SIG-M5 (cell line): ENCODE measurements at places on chromosomes 5 and 9.

GRCh38 chr9:81885602-81886001 lies 42.6 kb upstream of the SPATA31D4 start:
- no peak for DNase-seq

DNA sequence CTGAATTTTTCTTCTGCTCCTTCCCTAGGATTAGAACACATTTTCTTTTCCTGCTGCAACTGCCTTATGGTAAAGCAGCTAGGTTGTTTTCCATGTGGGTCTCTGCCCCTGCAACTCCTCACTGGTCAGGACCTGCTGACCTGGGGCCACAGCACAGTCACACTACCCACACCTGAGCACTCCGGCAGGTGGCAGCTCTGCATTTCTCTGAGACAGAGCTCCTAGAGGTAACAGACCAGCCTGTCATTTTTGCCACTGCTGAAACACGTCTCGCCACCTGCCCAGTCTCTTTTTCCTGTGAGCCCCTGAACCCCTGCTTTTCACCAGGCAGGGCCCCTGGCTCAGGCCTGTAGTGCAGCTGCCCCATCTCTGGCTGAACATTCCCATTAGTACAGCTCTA lies 609.6 kb downstream of the HINT1 start:
- DNase-seq = no peak

DNA sequence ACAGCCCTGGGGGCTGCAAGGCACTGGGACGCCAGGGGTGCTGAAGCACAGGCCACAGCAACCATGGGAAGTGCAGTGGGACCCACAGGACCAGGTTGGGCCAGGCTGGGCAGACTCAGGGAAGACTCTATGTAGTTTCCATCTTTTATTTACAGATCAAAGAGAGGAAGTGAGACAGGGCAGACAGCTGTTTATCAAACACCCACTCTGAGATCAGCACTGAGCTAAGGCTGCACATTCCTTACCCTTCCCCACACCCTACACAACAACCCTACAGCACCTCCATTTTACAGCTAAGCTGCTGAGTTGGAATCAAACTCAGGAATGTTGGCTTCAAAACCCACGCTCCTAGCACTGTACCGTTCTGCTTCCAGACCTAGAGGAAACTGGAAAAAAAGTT lies 19.8 kb downstream of the BARHL1 start:
- no peak for DNase-seq

DNA sequence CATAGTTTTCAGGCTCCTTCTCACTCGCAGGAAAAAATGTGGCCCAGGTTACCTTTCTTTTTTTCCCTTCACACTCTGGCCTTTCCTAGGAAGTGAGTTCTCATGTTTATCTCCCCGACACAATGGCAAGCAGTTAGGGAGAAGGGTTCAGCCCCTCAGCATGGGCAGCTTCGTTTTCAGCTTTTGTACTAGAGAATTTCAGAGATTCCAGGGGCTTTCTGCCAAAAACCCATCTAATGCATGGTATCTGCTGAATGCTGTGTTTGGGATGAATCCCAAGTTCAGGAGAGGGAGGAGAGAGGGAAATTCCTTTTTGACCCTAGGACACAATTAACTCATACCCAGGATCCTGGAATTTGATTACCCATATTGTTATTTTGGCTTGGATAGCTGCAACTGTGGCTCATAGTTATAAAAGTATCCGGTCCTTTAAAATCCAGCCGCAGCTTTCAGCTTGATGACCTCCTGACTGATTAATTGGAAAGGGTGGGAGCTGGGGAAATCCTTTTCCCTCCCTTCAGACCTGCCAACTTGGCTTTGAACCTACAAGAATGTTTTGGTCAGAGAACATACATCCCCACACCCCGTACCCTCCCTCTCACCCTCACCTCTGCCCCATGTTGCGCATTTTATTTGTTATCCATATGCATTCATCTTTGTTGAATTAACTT lies 78.4 kb downstream of the TMEM252 start:
- no peak for DNase-seq

DNA sequence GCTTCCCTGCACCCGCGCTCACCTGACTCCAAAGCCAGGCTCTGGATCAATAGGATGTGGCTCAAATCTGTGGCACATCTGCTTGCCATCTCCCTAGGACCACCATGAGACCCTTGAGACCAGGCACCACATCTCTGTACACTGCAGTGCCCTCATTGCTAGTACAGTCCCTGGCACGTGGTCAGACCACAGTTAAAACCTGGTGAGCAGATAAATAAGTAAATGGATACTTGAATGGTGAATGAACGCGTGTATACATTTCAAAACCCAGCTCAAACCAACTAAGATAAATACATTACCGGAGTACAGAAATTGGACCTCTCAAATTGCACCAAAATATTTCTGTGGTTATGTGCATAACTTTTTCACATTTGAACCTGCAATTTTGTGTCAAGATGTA lies 221.2 kb upstream of the IRX4 start:
- DNase-seq = no peak

DNA sequence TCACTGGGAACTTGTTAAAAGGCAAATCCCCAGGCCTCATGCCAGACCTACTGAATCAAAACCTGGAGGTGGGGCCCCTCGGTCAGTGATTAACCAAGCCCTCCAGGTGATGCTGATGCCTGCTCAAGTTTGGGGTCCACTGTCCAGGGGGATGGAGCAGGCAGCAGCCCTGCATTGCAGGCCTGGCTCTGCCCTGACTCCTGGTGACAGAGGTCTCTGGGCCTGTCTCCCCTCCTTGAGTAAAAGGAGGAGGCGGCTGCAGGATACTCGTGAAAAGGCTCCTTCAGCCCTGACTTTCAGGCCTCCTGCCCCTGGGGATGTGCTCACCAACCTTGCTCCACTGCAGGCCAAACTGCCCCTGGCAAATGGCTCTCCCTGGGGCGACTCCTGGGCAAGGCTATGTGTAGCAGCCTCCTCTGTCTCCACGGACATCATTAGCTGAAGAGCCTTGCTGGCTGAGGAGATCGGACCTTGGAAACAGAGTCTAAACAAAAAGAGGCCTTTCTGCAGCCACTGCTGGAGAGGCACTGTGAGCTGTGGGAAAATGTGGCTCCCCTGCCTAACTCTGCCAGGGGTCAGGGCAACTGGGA lies 134.8 kb upstream of the ALDH1B1 start:
- DNase-seq = no peak

GRCh38 chr5:75054134-75054930 lies 2.0 kb upstream of the GCNT4 start:
- DNase-seq = no peak

DNA sequence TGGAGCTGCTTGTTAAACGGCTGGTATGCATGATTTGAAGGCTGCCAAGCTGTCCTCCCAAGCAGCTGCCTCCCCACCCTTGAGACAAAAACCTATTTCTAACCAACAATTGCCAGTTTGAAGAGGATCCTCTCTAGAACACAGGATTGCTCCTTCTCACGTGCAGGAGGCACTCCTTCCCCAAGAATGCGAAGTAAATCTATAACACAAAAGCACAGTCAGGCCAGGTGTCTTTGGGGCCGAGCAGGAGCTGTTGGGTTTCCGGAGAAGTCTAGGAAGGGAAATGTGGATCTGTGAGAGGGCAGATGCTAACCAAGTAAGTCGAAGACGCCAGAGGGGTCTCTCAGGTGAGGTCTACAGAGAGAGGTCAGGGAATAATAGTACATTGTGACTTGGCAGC lies 35.4 kb upstream of the GNPDA1 start:
- DNase-seq = no peak

DNA sequence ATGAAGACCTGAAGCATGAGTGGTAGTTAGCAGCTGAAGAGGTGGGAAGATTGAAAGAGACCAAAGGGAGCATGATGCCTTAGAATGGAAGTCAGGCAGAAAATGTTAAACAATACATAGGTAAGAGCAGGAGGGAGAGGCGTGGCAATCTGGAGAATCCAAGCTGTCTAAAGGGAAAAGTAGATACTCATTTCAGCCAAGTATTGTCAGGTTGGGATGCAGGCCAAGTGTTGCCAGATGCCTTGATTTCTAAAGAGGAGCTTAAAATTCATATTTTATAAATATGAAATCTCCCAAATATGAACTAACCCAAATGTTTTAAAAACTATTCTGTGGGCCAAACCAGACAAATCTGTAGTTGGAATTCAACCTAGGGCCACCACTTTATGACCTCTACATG lies 4.2 kb downstream of the PAM start:
- no peak for DNase-seq

- DNase-seq = no peak
Measured at GRCh38 chr5:114166081-114166480, 195.8 kb upstream of the KCNN2 start.

GRCh38 chr9:114820776-114821501 lies 15.1 kb upstream of the TNFSF15 start:
- no peak for DNase-seq

DNA sequence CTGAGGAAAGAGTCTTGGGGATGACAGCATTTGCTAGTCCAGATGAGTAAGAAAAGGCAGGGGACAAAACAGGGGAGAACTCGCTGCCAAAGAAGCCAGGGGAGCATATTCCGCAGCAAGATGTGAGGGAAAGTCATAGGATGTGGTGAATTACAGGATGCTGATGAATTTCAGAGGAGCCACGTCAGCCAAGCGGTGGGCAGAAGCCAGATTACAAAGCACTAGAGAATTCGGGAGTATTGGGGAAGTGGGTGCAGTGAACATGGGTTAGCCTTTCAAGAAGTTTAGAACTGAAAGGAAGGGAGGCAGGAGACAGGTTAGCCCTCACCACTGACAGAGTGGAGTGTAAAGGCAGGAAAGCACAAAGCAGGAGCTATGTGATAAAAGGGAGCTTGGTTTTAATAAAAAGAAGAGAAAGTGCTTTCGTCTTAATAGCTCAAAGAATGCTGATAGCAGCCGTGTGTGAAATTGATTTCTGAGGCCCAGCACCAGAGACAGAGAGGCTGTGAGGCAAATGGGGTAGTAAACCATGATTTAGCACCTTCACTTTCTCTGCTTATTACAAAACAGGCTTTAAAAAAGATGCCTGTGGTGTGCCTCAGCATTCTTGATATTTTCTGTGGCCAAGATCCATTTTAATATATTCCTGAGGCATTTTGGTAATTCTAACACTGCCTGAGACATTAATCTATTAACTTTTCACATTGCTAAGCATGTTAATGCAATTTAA lies 16.9 kb downstream of the ADAMTSL1 start:
- no peak for DNase-seq

GRCh38 chr5:169343766-169344165 lies 42.8 kb upstream of the SLIT3 start:
- no peak for DNase-seq

DNA sequence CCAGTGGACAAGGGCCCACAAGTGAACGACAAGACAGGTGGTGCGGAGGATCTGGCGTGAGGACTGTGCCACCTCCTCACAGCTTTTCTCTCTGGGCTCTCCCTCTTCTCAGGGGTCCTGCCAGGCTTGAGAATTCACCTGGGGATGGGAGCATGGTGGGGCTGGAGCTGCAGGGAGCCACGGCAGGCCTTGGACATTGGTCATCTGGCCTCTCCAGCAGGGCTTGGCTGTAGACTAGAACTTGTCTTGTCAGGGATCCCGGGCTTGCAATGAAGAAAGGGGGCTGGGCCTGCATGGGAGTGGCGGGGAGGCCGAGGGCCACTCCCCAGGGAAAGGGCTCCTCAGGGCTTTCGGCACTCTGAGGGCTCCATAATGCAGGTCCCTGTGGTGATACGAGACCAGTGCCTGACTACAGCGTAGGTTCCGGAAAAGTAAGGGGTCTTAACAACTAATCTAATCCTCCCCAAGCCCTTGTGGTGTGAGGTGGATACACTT lies 126.7 kb downstream of the MACROH2A1 start:
- no peak for DNase-seq

DNA sequence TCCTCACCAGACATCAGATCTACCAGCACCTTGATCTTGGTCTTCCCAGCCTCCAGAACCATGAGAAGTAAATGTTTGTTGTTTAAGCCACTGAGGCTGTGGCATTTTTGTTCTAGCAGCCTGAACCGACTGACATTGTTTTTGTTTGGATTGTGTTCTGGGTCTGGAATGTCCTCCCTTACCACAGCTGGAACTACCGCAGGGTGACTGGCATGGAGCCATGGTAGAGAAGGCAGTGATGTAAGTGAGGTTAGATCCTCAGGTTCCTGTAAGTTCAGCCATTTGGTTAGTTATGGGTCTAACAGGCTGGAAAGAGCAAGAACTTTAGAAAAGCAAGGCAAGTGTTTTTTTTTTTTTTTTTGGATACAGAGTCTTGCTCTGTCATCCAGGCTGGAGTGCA lies 209.3 kb downstream of the DAB2IP start:
- DNase-seq = no peak

- no peak for DNase-seq
Measured at GRCh38 chr5:16784843-16785791, 151.0 kb downstream of the MYO10 start.

GRCh38 chr5:2136728-2137333 lies 254.1 kb upstream of the IRX4 start:
- DNase-seq = no peak

DNA sequence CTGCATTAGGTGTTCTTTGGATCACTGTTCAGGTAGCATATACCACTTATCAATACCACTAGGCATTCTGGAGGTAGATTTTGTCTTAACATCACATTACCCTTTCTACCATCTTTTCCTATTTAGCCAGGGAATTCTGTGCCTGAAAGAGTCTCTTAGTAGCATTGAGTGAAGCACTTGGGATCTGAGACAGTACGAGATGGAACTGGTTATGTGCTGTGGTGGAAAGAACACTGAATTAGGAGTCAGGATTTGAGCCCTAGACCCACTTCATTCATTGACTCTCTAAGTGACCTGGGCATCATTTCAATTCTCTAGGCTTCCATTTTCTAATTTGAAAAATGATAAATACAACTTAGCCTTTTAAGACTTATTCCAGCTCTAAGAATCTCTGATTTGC lies 291.1 kb downstream of the DMAC1 start:
- no peak for DNase-seq

DNA sequence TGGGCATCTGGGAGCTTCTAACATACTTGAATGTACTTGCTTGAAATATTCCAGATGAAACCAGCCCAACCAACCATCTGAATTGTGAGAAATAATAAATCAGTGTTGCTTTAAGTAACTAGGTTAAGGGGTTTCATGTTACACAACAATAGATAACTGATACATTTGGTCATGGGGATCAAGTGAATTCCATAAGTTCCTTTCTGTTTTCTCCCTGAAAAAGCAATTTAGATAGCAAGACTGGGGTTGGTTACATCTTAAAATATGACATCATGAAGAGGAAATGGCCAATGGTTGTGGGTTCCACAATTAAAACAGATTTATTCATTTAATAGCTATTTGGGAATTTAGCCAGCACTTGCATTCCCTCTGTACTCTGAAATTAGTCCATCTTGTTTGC lies 559.7 kb downstream of the TLR4 start:
- DNase-seq = no peak

DNA sequence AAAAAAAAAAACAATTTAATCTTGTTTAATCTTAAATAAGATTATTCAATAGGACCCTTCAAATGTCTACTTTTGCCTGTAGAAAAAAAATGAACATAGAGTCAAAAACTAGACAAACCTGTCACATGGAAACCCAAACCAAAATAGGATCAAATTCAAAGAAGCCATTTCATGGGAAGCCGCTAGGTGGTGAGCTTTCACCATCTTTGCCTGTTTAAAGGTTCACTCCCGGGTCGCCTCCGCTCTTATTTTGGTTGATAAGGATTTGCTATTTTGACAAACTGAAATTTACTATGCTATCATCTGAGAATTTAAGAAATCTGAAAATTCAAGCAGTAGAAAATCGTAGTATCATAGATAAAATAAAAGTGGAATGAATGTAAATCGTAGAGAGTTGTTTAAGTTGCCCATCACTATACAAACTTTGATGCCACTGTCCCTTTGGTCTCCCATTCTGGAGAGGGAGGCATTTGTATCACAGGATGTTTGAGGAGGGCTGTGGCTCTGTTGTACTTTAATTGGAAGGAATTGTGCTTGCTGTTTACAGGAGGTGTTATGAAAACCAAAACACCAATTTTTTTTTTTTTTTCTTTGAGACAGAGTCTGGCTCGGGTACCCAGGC lies 43.5 kb upstream of the DNAH5 start:
- no peak for DNase-seq
